Stimulated activated CD4-positive, alpha-beta T cell treated with anti-CD3 and anti-CD28 coated beads, Interleukin-2, amount 100 ng/mL, for 24 hours (primary cell): ENCODE measurements at places on chromosomes 2 and 18.

DNA sequence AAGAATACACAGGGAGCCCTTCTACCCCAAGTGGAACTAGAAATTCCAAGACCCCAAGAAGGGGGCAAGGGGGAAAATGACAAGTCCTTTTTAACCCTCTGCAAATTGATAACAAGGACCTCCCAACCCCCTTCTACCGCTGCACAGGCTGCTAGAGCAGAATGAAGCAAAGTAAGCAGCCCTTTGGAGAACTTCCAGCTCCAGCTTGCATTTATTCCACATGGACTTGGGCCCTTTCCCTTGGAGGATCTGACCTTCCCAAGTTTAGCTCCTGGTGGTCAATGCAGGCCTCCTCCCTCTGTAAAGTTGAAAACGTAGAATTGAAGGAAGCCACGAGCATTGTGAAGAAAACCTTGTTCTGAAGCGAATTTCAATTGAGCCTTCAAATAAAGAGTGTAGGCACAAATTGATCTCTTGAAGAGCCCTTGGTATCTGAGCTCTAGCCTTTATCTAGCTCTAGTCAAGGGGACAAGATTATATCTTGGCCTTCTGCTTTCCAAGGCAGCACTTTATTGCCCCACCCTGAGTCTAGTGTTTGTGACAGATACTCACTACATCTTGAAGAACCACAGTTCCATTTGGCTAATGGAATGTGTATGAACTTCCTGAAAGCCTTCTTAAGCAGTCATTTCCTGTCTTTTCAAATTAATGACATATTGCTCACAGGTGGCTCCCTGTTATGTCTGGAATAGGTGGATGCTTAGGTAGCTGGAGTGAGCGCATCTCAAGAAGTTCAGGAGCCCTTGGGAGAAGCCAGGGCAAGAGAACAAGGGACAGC is 37.2 kb downstream of the SLC14A2 start:
- no peak for DNase-seq

DNA sequence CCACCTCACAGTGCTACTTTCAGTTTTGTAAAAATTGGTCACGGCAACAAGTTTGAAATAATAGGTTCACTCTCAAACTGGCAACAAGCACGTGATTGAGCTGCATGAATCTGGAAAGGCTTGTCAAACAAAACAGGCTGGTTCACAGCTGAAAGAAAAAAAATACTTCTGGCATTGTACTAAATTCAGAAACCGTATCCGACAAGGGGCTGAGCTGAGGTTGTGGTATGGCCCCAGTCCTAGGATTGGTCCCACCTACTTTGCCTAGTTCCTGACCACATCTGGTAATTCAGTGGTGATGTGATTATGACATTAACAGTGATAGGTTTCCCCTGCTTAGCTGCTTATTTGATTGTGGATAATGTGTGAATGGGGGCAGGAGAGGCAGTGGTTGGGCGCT is 326.5 kb upstream of the THUMPD2 start:
- DNase-seq = no peak

DNA sequence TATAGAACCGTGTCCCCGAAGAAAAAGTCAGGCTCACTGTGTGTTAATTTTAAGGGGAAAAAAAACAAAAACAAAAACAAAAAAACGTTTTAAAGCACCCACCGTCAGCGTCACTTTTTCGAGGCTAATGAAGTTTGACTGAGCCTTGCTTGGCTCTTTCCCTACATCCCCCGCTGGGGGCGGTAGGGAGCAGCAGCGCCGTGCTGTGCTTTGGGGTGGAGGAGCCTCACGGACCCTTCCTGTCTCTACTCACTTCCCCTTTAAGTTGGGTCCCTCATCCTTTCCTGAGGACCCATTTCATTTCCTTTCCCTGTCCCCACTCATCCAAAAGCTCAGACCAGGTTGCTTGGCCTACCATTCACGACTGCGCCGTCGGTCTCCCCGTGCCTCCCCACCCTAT is 82.8 kb upstream of the RPL31 start:
- DNase-seq = peak; percentile 20

DNA sequence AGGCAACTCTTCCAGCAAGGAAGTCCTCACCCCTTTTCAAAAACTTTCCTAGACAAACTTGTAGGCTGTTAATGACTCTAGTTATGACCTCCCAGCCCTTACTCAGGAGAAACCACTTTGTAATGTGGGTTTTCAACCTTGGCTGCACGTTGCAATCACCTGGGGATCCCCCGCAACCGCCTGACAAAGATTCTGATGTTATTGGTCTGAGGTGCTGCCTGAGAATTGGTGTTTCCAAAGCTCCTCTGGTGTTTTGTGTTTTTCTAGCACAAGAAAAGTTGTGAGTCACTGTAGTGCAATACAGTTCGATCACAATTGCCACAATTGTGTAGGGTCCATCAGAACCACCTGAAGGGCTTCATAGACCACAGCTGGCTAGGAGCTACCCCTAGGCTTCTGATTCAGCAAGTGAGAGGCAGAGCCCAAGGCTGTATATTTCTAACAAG is 121.6 kb downstream of the SP100 start:
- DNase-seq = no peak

GRCh38 chr2:94982675-94983074 is 42.8 kb upstream of the MAL start:
- DNase-seq = no peak

- DNase-seq = no peak
Observed at GRCh38 chr2:128197059-128197458, 106.1 kb downstream of the UGGT1 start.

- DNase-seq = no peak
Observed at GRCh38 chr2:201924453-201924852, 109.2 kb upstream of the FZD7 start.

DNA sequence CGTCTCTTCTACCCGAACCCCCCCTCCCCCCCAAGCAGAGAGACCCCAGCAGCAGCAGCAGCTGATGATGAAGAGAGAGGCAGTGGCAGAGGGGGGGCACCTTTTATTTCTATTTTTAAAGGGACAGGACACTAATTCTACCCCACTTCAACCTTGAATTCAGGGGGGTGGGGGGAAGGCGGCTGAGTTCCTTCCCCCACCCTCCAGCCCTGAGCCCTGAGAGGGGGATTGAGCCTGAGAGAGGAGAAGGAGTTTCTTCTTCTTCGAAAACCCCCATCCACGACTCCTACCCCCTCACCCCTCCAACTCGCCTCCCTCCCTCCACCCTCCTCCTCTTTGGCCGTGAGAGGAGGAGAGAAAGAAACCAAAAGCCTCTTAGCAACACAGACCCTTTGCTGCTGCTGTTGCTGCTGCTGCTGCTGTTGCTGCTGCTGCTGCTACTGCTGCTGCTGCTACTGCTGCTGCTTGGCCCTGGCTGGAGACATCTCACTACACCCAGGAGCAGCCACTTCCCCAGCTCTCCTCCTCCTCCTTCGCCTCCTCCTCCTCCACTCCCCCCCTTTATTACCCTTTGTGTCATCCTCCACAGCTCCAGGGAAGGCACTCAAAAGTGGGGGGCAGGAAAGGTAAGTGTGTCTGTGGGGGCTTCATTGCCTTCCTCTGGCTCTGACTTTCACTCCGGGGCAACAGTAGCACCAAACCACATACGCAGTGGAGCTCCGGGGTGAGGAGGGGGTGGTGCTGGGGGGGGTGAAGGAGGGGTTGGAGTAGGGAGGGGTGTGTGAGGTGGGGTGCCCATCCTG is at the start of gene MBD5:
TSS of gene MBD5 (plus strand) at position 33 of the 803 bp plus-strand sequence.
- peak; percentile 38 for DNase-seq

GRCh38 chr2:105797298-105797819 is 52.6 kb downstream of the NCK2 start:
- DNase-seq = no peak

DNA sequence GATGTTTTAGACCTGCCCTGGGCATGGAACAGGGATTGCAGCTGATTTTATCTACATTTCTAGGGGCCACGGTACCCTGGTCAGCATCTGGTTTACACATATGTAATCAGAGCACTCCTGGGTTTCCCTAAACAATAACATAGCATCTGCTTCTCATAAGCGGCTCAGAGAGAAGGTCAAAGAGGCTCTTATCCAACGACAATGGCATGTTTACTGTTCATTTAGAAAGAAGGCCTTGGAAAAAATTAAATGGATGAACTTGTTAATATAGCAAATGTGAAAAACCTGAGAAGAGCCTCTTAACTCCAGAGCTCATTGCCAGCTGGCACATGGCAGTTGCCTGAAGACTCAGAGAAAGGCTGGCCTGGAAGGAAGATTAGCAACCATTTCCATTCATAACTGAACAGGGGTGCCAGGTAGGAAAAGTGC is 202.8 kb upstream of the THUMPD2 start:
- no peak for DNase-seq

- DNase-seq = no peak
Observed at GRCh38 chr2:152348388-152348787, 13.4 kb downstream of the FMNL2 start.

DNA sequence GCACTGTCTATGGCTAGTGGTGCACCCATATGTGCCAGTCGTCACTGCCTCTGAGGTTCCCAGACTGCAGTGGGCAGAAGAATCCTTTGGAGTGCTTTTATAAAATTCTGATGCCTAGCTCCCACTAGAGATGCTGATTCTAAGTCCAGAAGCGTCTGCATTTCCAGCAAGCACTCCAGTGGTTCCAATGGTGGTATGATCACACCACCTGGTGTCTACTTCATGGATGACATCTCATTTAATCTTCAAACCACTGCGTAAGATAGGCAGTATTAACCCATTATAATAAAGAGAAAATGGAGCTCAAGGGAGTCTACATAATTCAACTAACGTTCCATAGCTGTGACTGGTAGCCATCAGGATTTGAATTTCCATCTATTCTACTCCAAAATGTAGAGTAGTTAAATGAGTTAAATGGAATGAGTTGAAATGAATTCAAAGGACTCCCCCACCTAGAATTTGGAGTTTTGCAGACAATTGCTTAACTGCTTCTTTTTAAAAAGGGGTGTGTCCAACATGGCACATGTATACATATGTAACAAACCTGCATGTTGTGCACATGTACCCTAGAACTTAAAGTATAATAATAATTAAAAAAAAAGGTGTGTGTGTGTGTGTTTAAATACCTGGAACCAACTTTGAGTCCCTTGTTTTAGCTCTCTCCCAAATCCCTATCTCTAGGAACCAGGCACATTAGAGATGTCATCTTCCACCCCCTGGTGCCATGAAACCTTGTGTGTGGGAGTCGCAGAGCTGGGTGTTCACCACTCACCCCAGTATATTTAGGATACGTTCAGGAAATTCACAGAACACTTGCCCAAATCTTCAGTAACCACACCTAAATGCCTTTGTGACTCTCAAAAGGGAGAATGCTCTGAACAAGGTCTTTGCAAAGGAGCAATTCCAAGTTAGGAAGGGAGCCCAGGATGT is 14.1 kb downstream of the LAMA3 start:
- DNase-seq = no peak

GRCh38 chr2:241670333-241671110 is 16.1 kb downstream of the DTYMK start:
- DNase-seq = no peak

DNA sequence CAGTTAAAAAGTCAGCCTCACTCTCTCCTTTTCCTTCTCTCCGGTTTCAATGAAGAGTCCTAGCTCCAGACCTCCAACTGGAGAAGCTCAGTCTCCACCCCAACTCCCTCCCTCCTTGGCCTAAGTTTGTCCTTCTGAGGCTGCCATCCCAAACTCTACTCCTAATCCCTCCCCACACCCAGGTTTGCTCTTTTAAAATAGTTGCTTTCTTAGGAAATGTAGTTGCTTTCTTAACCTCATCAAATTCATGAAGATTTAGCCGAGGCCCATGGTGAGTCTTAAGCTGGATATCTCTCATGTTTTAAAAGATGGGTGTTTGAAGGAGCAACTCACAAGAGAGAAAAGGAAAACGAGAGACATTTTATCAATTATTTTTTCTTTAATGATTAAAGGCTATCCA is 937 bp upstream of the LANCL1 start:
- DNase-seq = peak; percentile 5

DNA sequence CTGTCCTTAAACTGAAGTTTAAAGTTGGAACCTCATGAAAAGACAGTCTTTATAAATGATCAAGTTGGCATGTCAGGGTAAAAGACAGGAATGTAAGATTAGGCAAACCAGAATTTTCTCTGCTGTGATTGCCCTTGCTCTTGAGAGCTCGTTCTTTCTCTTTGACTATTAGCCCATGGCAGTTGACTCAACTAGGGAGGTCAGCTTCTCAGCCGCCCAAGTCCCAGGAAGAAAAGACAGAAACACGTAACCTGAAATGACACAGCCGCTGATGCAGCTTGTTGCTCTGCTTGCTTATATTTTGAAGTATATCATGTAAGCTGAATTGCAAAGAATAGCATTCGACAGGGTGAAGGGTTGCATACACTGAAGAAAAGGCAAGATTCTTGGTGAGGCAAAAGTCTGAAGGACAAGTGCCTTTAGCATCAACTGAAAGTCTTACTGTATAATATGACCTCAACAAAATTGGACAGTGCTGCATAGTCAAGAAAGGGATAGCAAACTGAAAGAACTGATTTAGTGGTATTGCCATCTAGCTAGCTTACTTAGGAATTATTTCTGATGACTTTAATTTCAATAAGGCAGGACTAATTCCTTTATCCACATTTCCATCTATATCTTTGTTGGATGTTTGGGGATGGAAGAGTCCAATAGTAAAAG is 54.7 kb downstream of the ARHGAP15 start:
- no peak for DNase-seq

DNA sequence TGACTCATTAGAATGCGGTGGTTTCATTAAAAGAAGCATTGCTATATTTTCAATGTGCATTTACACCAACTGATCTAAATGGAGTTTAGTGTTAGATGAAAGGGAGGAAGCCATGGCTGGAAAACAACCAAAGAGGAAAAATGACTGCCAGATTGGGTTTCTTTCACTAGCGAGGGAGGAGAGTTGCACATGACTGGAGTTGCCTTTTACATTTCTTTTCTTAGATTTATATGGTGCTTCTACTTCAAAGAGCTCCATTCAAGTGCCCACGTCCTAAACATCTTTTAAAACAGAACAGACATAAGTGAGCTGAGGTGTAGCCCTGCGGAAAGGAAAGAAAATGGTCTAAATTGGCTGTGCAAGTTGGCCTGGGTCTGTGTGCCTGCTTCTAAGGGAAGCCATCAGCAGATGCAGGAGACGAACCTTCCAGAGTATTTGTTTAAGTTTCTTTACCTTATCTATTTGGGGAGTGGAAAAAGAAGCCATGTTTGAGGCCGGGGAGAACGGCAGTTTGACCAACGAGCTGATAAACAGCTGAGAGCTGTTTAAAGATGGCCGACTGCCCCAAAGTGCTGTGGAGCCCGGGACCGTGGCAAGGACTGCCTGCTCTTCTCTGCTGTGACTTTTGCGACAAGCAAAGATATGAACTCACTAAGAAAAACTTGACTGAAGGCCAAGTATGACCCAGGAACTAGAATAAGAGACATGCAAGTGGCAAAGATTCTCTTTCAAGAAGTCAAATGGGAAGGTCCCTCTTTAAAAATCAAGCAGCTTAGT is 327.0 kb downstream of the ZNF516 start:
- no peak for DNase-seq

- no peak for DNase-seq
Observed at GRCh38 chr2:171985076-171985475, 14.7 kb upstream of the METAP1D start.
